ENCODE measurements at places on chromosomes 3 and 15.
A peak's percentile ranks its signal among the peaks of the same experiment; 100 is the strongest.

DNA sequence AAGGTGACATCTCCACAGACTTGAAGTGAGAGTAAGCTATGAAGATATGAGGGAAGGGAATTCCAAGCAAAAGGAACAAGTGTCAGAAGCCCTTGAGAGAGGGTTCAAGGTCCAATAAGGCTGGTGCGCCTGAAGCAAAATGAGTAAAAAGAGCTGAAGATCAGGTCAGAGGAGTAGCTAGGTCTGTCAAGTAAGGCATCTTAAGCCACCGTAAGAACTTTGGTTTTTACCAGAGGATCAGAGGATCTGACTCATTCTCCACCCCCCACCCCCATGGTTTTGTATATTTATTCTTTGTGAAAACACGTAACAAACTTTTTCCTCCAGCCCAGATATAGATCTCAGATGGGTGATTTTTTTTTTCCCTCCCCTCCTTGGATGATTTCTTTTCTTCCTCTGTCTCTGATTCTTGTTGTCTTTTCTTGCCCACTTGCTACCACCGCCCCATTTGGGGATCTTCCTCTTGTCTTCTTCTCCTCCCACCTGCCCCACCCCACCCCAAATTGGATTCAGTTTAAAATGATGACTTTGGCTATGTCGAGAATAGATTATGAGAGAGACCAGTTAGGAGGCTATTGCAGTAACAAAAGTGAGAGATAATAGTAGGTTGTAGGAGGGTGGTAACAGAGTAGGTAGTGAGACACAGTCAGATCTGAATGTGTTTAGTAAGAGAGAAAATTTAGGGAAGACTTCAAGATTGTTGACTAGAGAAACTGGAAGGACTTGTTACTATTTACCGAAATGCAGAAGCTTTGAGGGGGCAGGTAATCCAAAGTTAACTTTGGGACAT lies 6.1 kb downstream of the TRMT10C start:
- DNase-seq, result no peak

DNA sequence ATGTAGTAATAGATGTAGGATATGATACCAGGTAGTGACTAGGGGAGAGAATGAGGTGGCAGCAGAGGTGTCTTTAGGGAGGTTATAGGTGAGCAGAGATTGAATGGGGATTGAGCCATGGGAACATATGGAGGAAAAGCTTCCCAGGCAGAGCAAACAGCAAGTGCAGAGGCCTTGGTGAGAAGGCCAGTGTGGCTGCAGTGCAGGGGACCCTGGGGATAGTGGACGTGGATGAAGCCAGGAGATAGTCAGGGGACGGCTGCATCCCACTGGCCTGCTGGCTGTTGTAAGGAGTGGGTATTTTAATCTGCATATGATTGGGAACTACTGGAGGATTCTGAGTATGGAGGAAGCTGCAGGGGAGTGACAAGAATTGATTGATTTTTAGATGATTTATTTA lies 62.7 kb upstream of the TRAK1 start:
- DNase-seq, result no peak

GRCh38 chr15:96851613-96852012 lies 521.1 kb downstream of the NR2F2 start:
- no peak for DNase-seq

DNA sequence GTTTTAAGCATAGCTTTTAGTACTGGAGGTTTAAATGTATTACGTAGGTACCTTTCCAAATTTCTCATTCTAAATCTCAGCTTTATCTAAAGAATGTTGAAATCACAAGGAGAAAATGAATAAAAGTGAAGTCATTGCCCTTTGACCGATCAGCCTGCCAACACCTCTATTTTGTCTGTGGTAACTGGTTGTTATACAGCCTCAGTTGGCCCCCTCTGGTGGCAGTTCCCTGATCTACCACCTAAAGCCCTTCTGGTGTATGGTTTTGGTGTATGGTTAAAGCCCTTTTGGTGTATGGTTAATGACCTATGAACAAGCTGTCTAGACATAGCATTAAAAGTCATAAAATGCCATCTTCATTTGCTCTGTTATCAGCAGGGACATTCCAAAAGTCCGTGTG lies 378.2 kb upstream of the AZI2 start:
- DNase-seq, result no peak

- DNase-seq, result no peak
Observed at GRCh38 chr3:195752066-195752465, 31.3 kb downstream of the MUC20 start.

- peak; percentile 42 for DNase-seq
Observed at GRCh38 chr3:185552358-185552877, at the start of gene LIPH. LIPH (minus strand) TSS chr3:185552588; CDS start chr3:185552471, 117 bp downstream.

DNA sequence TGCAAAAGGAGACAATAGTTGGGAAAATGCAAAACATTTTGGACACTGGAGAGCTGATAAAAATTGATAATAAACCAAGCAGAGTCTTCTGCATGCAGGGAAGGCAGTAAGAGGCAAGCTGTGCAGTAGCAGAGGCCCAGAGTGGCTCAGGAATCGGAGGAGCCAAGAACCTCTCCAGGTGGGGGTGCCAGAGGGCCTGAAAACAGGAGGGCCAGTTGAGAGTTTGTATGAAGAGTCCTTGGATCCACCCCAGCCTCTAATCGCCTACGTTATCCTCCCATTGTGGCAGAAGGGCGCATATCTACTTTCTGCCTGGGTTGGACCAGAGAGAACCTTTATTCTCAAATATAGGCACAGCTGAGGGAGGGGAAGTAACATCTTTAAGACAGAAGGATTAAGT lies 48.9 kb upstream of the RBP1 start:
- DNase-seq, result no peak

GRCh38 chr3:165751637-165752036 lies 85.6 kb downstream of the BCHE start:
- no peak for DNase-seq

- DNase-seq, result no peak
Observed at GRCh38 chr15:67109141-67110034, 44.0 kb downstream of the SMAD3 start.

DNA sequence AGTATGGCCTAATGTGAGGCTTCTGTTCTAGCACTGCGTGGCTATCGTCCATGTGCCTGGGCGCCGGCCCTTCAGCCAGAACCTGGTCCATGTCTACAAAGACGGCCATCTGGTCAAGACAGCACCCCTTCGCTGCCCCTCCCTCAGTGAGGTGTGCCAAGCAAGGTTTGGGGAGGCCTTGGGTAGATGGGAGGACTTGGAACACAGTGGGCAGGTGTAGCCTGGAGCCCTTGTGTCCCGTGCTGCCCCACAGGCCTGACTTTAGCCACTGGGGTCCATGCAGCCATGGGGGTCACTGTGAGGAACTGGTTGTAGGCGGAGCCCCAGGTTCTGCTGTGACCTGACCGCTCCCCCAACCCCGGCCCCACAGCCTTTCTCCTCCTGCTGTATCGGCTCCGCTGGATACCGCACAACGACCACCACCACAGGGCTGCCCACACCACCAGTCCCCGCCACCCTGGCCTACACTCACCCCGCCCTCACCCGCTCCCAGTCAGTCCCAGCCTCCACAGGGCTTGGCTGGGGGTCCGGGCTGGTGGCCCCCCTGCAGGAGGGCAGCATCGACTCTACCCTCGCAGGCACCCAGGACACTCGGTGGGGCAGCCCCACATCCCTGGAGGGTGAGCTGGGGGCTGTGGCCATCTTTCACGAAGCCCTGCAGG lies 16.6 kb downstream of the NBEAL2 start:
- DNase-seq, result no peak

- DNase-seq, result no peak
Observed at GRCh38 chr15:27412415-27412814, 441.4 kb downstream of the GABRG3 start.

DNA sequence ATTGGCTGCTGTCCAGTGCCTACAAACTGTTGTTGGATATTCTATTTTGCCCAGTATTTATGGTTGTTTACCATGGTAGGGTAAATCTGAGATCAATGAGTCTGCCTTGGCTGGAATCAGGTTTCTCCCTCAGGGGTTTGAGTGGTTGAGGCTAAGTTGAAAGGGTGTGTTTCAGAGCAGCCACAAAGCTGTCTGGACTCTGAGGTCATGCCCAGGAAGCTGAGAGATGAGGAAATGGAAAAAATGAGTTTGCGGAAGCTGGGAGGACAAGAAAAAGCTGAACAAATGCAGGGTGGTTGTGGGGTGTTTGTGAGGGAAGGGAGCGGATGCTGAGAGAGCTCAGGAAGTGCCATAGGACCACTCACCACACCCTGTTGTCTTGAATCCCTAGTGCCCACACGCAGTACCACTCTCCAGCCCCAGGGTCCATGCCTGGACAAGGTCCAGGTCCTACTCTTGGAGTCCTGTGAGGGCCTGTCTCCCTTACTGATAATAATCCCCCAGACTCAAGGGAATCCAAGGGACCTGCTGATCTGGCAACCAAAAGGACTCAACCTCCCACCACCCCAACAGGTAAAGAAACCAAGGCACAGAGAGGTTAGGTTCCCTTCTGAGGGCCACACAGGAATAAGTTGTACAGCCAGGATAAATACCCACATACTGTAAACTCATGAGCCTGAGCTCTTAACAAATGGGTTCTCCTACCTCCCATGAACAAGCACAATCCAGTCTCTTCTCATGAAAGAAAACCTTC lies 81.6 kb downstream of the PPCDC start:
- DNase-seq, result no peak
